Adrenal gland (tissue), 19 donors: ENCODE measurements at places on chromosomes 6 and 20. TPM values are rescaled to one million over a fixed set of nuclear protein-coding genes. Genes with fewer than 3 reads are reported as not detected.

- no peak for DNase-seq
Measured at GRCh38 chr20:2139250-2139649, 37.6 kb downstream of the STK35 start.

GRCh38 chr6:47420394-47421371 is 56.9 kb upstream of the CD2AP start:
- DNase-seq = no peak

DNA sequence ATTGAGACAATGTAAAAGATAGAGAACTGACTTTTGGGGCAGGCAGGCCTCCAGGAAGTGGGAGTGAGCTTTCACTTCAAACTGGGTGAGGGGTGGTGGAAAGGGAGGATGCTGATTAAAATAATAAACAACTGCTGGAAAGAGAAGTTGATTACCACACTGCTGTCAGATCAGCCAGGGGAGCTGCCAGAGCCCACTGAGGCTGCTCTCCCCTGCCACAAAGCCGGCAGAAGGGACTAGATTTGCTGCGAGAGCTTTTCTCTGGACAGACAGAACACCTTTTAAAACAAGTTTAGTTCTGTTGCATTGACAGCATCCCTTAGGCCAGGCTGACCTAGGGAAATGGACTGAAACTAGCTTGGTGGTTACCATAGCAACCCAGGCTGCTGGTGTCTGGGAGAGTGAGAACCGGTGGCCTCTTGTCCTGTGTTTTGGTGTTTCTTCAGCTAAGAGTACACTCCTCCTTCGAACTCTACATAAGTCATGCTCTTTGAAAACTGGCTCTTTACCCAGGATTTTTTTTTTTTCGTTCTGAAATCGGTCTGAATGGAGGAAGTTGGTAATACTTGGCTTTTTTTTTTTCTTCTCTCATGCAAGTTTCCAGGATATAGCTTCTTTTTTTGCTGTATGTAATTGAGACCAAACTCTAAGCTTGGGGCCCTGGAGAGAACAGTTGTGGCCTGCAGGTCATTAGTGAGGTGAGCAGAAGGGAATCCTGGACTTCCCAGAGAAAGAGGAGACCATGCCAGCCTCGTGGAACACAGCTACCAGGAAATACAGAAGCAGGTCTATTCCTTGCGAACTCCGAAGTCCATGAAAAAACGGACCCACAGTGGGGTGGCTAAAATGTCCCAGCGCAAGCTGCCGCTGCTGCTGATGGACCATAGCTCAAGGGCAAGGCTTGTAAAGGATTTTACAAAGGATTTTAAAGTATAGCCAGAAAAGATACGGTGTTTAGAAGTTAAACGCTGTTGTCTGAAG is 374.4 kb downstream of the UTRN start:
- DNase-seq = peak; percentile 32

Gene PREX1
- total RNA-seq = 51.8 TPM

DNA sequence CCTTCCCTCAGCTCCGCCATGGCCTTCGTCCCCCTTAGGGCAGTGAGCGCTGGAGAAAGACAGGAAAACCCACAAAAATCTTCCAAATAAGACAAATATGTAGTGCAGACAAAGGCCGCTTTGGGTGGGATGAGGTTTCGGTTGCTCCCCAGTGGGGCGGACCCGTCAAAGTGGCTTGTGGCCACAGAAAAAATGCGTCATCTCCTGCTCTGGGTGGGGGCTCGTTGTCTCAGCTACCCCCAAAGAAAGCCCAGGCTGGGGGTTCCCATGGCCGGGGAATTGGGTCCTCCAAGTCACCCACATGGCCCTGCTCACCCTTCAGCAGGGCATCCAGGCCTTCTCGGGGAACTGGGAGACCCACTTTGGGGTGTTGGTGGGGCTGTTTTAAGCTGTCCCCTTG is 21.9 kb upstream of the SCUBE3 start:
- no peak for DNase-seq

Gene MDFI
- 7.4 TPM for total RNA-seq

Gene GGTLC1
- total RNA-seq = not detected

DNA sequence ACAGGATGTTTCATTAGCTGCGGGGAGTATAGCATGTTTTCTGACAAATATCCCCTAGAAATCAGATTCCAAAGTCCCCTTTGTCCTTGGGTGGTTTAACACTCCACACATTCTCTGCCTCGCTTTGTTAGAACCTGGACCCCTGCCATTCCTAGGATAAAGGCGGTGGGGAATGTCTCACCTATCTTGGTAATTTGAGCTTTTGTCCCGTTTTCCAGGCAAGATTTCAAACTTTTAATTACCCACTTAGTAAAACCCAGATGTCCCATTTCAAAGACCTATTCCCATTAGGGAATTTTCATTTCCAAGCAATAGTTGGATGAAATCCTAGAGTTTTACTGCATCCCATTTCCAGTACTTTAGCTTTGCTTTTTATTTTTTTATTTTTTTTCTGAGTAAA is 501.0 kb upstream of the MAP3K7 start:
- DNase-seq = no peak

DNA sequence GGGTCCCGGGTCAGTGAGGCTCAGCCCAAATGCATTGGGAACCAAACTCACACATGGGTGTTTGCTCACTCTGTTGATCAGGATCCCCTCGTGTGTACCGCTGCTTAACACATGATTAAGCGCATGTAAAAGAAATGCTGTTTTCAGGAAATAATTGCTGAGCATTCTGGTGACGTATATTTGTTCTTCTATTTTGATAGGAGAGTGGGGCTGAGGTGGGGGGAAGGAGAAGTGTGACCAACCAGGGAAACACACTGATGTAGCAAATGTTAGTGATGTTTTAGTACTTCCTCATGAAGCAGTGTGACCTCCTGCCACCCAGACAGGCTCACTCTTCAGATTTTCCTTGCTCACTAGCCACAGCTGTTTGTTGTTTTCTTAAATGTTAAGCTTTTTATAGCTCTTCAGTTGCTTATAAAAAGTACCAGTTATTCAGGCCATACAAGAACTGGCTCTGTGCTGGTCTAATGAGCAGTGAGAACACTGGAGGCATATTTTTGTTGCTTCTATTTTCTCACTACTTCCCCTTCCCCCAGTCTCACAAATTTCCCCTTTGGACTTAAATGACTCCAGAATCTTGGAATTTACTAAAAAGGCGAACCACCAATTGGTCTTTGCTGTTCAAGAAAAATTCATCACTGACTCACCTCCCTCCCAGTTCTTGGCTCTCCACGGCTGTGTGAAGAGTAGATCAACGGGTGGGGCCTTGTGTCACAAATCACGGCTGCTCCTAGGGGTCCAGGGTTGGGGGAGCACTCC is 79.2 kb upstream of the BACH2 start:
- DNase-seq = no peak

Gene TREML4
- not detected for total RNA-seq

DNA sequence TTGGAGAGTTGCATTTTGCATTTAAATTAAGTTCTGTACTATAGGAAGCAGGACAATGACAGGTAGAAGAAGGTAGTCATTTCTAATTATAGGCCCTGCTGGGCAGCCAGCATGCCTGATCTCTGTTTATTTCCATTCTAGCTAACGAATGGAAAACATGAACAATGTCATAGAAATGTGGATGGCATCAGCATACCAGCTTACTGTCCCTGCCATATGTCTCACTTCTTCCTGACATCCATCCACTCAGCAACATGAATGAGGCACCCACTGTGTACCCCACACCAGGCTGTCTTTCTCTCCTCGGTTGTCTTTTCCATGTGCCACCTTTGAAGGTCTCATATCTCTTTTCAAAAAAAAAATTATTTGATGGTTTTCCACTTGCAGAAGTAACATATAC is 11.1 kb downstream of the ADTRP start:
- no peak for DNase-seq

- DNase-seq = peak; percentile 77
Measured at GRCh38 chr6:107489636-107490565, at the start of gene SOBP. Gene SOBP (plus strand): TSS chr6:107490117. CDS start chr6:107490617, 500 bp downstream.

DNA sequence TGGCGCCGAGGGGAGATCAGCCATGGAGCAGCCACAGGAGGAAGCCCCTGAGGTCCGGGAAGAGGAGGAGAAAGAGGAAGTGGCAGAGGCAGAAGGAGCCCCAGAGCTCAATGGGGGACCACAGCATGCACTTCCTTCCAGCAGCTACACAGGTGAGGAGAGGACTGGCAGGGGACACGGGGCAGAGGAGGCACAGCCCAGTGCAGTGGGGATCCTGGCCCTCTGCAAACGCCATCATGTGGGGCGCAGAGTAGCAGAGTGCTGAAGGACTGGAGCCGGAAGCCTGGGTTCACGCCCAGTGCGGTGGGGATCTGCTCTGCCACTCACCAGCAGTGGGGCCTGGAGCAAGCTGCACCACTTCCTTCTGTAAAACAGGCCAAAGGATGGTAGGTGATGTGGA is 41.1 kb upstream of the FANCE start:
- DNase-seq = no peak

DNA sequence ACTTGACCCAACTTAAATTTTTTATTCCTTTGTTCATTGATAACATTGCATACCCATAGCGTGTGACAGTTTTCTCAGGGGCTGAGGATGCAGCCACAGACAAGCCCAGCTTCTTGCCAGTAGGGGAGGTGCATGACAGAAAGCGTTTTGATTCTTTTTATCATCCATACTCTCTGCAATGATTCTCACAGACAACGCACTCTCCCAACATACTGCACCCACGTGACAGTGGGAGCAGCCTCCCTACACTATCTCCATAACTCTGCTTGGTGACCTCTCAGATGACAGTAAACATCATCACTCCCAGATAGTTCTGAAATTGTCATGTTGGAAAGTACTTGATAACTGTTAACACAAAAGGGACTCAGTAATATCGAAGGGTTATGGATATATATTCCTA is 481.2 kb upstream of the AGPAT4 start:
- DNase-seq = no peak

DNA sequence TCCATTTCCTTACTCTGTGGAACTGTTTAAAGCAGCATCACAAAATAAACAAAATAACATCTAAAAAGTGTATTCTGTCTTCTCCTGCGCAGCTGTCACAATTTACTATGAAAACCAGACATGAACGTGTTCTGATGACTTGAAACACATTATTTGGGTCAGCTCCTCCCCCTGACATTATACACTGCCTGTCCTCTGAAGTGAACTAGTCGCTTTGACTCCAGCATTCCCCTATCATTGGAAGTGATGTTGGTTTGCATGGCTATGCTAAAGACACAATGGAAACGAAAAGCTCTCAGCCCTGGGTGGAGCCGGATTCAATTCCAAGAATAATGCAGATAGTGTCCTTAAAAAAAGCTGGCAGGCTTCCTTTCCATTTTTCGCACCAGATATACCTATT is 125.9 kb downstream of the FYN start:
- DNase-seq = no peak

DNA sequence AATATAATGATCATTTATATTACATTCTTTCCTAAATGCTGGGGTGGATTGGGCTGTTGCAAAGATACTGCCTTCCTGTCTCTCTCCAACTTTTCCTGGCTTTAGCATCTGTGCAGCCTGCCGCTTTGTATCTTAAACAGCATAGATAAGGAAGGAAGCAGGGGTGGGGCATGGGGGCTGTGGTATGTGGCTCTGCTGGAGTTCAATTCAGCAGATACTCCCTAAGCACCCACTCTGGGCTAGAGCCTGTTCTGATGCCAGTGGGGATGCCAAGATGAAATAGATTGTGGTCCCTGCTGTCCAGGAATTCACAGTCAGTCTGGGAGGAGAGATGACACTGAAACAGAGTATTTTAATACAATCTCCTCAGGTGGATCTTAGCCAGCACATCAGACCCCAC is 56.8 kb downstream of the EIF2S2 start:
- DNase-seq = no peak

- DNase-seq = no peak
Measured at GRCh38 chr20:41051009-41051825, 22.6 kb downstream of the TOP1 start.

Gene NUS1
- 18.8 TPM for total RNA-seq

DNA sequence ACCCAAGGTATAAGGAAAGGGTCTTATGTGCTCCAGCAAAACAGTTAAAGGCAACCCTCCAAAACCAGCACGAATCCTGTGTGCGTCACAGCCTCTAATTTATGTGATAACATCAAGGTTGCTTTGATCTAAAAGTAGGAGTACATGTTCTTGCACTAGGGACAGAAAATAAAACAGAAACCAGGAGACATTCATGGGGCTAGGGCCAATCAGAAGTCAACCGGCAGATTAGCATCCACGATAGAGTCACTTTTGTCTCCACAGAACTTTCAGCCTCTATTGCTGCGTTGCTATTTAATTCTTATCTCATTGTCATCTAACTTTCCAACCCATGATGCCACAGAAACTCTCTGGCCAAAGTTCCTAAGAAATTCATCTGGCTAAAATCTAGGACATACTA is 178.8 kb upstream of the PTCHD4 start:
- peak; percentile 6 for DNase-seq

- DNase-seq = no peak
Measured at GRCh38 chr6:157494132-157494710, 113.2 kb downstream of the ZDHHC14 start.

Gene HLA-DRB1
- 282 TPM for total RNA-seq

Gene KCNK15
- 4.8 TPM for total RNA-seq

- DNase-seq = peak; percentile 59
Measured at GRCh38 chr6:14121936-14122344, 4.4 kb downstream of the CD83 start.

DNA sequence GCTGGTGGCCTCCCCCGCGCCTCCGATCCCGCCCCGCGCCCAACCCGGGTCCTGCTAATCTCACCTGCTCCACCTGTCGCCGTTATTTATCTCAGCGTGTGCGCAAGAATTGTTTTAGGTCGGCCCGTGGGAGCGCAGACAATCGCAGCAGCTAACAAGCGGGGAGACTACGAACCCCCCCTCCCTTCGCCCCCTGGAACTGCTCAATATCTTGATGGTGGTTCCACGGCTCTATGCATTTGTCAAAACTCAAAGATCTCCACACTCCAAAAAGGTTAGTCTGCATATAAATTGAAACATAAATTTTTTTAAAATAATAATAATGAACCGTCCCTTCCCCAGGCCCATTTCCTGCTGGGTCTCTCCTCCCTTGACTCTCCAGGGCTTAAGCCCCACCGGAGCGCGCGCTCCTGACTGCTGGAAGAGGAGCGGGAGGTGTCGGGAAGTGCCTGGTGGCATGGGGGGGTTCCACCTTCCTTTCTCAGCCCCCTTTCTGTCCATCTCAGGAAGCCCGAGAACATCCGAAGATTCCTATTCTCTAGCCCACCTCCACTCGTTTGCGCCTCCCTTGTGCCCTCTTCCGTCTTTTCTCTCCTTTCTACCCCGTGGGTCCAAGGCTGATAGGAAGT is 1.6 kb upstream of the MDGA1 start:
- DNase-seq = no peak

GRCh38 chr6:128078276-128078675 is 177.4 kb upstream of the THEMIS start:
- DNase-seq = no peak

Gene MCHR2
- total RNA-seq = not detected

- no peak for DNase-seq
Measured at GRCh38 chr20:31842471-31843157, 2.8 kb downstream of the FOXS1 start.

- no peak for DNase-seq
Measured at GRCh38 chr6:156060013-156060412, 604.4 kb upstream of the NOX3 start.

- no peak for DNase-seq
Measured at GRCh38 chr6:139448051-139448649, 73.7 kb upstream of the CITED2 start.

Gene ZKSCAN3
- 9.3 TPM for total RNA-seq

GRCh38 chr20:25058051-25058846 is at the start of gene ACSS1:
Gene ACSS1 (minus strand): TSS chr20:25058139. CDS start chr20:25058102, 37 bp downstream.
- peak; percentile 62 for DNase-seq

Gene PPIL6
- 1.5 TPM for total RNA-seq

Gene FOXQ1
- total RNA-seq = not detected

Gene CCN6
- not detected for total RNA-seq

- DNase-seq = no peak
Measured at GRCh38 chr20:49698477-49698876, 15.2 kb downstream of the B4GALT5 start.
